ENCODE measurements at places on chromosomes 6 and 20.
A peak's percentile ranks its signal among the peaks of the same experiment; 100 is the strongest.

DNA sequence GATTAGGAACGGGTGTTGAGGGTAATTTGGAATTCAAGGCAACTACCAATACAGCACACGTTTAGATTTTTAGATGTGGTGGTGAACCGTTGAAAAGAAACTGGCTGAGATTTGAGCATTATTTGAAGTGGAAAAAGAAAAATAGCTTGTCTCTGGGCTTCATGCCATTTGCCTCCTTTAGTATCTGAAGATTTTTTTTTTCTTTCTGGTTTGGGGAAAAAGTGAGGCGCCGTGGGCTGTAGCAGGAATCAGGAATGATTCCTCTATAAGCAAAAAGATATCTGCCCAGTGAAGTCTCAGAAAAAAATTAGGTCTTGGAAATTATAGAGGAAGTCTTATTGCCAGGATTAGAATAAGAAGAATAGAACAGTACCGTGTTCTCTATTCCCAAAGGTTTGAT is 88.5 kb downstream of the RPS12 start:
- no peak for DNase-seq

DNA sequence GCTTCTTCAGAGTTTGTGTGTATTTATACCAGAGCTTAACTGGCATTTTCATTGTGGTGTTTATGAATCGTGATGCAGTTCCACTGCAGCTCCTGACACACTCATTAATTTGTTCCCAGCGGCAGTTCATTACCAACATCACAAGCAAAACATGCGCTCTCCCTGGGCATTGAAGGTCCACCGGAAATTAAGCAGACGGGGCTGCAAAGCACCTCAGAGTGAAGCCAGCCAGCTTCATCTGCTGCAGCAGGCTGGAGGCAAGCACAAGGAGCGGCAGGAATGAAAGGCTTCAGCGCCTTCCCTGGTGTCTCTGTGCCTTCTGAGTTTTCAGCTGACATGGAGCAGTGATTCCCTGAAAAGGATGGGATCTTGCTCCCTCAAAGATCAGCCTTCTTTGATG is 246.0 kb upstream of the SPTLC3 start:
- no peak for DNase-seq

GRCh38 chr6:80967609-80968008 is 784.9 kb downstream of the TENT5A start:
- DNase-seq, result no peak

DNA sequence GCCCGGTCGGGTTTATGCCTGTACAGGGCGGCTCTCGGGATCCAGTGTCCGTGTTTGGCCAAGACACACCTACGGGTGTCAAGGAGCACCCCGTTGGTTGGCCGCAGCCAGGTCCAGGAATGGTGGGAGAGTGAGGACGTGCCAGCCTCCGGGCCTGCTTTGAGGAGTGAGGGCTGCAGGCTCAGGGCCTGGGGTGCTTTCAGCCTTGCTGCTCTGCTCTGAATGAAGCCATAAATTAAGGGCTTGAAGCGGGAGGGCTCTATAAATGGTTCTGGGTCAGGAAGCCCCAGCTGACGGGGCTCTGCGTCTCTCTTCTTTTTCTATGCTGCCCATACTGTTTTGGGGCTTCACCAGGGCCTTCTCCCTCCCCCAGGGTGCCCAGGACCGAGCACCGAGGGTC is 15.1 kb downstream of the GATA5 start:
- DNase-seq, result no peak

- no peak for DNase-seq
Observed at GRCh38 chr6:30612687-30613248, 4.3 kb downstream of the PPP1R10 start.

DNA sequence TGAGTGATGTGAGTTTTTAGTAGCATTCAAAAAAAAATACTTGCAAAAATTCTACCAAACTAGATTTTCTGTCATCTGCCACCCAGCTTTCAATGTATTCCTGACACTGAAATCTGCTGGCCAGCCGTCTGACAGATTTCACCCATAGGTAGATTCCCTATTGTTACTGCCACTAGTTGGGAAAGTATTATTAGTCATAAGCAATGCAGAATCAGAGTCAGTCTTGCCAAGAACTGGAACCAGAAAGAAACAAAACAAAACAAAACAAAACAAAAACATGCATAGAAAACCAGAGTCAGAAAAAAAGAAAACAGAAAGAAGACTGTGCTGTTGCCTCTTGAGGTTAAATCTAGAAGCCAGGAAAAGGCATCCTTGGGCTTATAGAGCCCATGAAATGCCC is 293.1 kb upstream of the KCNQ5 start:
- no peak for DNase-seq

- no peak for DNase-seq
Observed at GRCh38 chr6:25442898-25443297, 163.7 kb downstream of the CARMIL1 start.

DNA sequence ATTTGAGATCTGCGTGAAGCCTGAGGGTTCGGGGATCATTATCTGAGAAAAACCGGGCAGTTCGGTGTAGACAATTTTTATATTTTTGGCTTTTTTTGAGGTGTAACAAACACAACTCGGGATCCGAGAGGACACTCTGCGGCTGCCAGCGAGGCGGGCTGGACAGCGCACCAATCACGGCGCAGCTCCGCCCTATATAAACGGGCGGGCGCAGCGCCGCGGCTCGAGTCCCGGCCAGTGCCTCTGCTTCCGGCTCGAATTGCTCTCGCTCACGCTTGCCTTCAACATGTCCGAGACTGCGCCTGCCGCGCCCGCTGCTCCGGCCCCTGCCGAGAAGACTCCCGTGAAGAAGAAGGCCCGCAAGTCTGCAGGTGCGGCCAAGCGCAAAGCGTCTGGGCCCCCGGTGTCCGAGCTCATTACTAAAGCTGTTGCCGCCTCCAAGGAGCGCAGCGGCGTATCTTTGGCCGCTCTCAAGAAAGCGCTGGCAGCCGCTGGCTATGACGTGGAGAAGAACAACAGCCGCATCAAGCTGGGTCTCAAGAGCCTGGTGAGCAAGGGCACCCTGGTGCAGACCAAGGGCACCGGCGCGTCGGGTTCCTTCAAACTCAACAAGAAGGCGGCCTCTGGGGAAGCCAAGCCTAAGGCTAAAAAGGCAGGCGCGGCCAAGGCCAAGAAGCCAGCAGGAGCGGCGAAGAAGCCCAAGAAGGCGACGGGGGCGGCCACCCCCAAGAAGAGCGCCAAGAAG is 69.0 kb downstream of the HFE start:
- DNase-seq, result peak; percentile 62

DNA sequence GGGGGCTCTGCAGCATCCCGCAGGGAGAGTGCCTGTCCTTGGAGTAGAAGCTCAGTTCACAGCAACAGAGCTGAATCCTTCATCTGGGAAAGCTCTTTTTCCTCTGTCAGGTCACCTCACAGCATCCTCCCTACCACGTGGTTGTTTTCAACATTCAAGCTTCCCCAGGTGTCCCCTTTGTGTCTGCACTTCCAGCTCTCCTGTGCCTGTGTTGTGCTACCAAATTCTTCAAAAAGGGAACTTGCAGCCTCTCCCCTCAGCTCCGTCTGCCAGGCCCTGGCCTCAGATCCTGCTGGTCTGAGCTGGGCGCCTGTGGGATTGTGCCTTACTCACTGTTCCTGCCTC is 108.4 kb downstream of the FOXF2 start:
- no peak for DNase-seq

DNA sequence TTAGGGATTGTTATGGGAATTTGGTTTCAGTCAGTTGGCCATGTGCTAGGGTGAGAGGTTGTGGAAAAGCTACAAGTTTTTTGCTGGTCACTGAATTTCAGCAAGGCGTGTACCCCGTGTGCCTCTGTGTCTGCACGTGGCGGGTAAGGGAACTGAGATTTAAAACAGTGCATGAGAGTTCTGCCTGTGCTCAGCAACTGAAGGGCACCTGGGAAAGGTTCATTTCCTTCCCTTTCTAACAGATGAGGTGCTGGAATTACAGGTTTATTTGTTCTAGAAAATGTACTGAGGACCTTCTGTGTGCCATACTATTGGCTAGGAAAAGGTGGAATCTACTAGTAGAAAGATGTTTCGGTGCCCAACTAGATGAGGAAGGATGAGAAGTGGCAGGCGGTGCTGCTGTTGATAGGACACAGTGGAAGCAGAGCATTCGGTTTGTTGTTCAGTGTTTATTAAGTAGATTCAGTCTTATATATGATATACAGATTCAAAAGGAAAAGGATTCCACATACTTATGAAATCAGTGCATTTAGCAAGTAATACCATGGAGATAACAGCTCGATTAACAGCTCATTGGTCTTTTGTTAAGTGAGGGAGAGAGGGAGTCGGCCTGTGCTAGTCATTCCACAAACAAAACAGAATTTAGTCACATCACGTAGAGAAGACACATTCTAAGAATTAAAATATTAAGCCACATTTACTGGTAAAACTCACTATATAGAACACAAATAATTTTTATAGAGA is 84.7 kb downstream of the ASXL1 start:
- no peak for DNase-seq

DNA sequence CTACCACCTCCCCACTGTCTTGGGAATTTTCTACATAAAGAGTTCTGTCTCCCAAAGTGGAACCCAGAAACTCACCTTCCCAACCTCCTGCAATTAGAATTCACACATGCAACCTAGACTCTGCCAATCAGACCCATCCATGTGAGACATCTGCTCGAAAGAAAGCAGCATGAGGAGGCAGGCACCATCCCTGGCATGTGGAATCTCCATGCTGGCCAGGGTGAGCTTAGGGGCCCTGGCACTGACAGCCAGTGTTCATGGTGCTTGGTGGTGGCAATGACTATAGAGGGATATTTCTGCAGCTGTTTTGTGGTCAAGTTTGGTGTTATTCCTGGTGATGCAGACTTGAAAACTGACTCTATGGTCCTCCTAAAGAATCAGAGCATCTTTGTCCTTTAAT is 17.4 kb upstream of the FOXF2 start:
- no peak for DNase-seq

DNA sequence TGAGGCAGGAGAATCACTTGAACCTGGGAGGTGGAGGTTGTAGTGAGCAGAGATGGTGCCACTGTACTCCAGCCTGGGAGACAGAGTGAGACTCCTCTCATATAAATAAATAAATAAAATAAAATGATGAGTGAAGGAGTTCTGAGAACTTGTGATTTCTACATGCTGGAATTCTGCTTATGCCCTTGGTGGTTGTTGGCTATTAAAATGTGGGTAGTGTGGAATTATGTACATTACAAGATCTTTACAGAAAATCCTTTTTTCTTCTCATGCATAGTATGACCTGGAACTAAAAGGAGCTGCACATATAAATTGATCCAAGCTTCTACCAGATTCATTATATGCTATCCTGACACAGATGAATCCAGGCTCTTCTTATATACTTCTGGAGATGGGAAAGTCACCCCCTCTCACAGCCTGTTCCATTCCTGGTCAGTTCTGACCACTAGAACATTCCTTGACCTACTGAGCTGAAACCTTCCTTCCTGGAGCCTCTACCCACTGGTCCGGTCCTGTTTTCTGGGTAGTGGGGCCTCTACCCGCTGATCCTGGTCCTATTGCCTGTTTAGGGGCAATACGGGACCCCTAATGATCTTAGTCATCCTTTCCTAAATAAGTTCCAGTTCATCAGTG is 37.7 kb upstream of the TAF8 start:
- DNase-seq, result no peak

- DNase-seq, result no peak
Observed at GRCh38 chr6:25703005-25703404, 51.0 kb downstream of the SCGN start.

DNA sequence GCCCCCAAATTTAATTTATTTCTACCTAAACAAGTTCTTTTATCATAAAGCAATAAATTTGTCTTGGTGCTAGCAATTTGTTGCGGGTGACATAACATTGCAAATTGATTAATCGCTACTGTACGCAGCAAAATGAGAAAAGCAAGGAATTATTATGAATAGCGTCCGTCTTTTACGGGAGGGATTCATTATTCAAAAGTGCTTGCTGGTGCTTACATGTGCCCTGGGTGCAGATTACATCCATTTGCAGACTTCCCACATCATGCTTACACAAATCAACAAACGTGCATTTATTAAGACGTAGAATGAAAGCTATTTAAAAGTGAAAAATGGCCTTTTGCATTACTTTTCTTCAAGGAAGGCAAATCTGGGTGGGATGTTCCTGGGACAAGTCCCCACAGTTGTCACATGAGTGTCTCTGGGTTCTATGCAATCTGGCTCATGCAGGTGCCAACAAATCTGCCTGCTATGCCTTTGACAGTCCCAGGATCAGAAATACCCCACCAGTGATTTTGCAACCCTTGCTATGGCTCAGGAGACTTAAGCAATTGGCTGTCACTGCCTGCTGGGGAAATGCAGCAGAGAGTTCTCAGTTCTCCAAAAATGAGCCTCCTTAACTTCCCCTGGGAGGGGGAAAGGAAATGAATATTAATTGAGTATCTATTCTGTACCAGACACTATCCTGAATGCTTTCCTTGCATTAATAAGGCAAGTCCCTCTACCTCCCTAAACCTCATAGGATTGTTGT is 30.1 kb upstream of the MAFB start:
- no peak for DNase-seq

DNA sequence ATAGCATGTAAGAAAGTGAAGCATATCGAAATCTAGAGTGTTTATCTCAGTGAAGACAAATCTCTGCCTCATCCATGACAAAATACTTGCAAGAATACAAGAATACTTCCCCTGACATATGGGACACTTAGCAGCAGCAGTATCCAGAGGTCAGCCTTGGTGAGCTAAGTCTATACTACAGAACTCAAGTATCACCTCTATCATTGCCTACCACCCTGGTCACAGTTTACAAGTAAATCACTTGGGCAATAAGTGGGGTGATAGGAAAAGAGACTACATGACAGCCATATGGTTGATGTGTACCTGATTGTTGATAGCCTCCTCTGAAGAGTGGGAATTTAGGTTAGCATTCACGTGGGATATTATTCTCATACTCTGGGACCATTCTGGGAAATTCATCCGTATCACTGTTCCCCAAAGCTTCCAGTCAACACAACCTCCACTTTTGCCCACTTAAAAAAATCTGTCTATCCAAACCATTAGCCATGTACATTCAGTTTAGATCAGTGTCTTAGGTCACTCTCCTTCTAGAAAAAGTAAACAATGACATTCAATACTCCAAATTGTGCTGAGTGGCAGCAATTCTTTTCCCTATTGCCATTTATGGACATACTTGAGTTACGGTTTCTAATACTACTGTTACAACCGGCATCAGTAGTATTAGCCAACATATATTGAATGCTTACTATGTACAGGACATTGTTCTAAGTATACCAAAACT is 118.2 kb upstream of the PRSS16 start:
- no peak for DNase-seq

All from stimulated activated CD4-positive, alpha-beta T cell treated with anti-CD3 and anti-CD28 coated beads, Interleukin-1b, Interleukin-23, amount 100 ng/mL, for 4 hours (primary cell).